ENCODE measurements at places on chromosomes 5 and 9.

GRCh38 chr5:107291866-107292265 lies 378.9 kb downstream of the EFNA5 start:
- DNase-seq, result no peak

DNA sequence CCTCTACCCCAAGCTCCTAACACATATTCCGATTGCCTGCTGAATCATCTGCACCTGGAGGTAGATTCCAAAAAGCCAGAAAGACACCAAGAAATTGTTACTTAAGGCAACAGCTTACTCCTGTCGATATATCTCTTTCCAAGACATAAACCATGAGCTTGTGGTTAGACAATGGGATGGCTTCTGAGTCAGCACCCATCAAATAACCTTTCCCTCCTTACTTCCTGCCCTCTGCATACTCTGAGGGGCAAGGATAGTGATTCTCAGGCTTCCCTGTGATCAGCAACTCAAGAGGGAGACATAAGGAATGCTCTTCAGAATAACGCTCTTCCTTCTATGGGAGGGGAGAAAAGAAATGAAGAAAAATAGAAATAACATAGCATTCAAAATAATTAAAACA lies 70.9 kb downstream of the TMEM215 start:
- no peak for DNase-seq

DNA sequence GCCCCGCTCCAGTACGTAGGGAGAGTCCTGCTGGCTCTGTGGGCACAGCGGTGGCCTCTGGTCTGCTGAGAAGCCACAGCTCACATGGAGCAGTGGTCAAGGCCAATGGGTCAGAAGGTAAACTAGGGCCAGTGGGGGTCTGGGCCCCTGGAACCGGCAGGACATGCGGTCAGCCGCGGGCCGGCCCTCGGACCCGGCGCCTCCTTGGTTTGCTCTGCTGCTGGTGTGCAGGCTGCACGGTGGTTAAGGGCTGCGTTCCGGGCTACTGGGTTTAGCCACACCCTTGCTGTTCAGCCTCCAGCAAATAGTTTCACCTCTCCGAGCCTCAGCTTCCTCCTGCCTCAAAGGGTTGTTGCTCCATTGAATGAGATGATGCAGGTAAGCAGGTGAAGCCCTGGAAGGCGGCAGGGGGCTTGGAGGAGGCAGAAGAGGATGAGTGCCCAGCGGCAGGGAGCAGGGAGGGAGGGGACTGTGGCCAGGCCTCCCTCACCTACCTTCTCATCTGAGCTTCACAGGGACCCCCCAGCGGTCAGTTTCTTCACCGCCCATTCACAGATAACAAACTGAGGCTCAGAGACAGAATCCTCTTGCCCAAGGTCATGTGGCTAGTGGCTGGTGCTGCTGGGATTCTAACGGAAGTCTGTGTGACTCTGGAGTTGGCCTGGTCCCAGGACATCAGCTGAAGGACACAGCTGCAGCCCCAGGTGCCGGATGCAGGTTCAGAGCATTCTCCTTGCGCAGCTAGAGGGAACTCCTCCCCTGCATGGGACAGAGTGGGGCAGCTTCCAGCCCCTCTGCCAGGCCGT lies 3.7 kb upstream of the COL5A1 start:
- no peak for DNase-seq

- no peak for DNase-seq
These were observed 169.3 kb upstream of the FSTL4 start for GRCh38 chr5:133781436-133782225.

DNA sequence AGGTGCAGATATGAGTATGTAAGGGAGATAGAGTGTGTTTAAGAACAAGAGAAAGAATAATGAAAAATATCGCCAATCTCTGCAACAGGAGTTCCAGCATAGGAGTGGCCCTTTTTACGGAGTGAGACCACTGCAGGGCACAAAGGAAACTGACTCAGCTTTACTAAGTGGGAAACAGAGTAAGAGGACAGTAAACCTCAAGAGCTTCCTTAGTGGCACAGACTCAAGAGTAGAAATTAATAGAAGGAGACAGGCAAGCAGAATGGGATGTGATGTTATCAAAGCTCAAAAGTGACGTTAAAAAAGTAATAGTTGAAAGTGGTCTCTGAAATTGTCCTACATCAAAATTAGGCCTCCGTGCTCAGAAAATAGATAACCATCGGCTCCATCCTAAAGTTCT lies 2.1 kb upstream of the SH3RF2 start:
- no peak for DNase-seq

DNA sequence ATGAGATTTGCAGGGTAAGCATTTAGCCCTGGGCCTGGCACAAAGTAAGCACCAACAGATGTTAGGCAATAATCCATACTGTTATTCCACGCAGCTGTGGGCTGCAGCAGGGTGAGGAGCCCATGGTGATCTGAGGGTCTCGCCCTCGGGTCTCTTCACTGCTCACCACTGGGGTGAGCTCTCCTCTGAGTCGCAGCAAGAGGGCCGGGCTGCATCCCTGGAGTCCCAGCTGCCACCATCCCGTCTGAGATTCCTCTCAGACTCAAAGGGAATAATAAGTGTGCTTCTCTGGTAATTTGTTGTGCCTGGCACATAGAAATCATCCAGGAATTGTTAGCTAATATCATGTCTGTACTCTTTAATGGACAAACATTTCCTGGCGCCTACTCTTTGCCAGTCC lies 6.9 kb downstream of the NKX2-5 start:
- DNase-seq, result no peak

GRCh38 chr9:116174347-116174746 lies 20.8 kb downstream of the PAPPA start:
- no peak for DNase-seq

GRCh38 chr5:79686799-79687198 lies 2.8 kb upstream of the CMYA5 start:
- no peak for DNase-seq

- peak; percentile 36 for DNase-seq
These were observed 16.2 kb downstream of the UHRF2 start for GRCh38 chr9:6428940-6429889.

DNA sequence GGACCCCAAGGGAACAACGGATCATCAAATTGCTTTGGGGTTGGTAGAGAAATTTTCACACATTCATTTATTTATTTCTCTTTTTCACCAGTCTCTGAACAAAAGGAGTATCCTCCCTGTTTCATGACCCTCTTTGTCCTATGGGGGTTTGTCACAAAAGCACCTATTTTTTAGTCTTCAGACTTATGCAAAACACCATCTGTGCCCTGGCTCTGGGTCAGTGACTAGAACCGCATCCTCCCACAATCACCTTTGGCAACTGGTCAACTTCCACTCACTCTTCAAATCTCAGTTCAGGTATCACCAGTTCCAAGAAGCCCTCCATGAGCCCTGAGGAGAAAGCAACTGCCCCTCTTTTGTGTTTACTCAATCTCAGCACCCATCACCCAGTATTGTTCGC lies 395.7 kb downstream of the CDK5RAP2 start:
- DNase-seq, result no peak

GRCh38 chr9:129145316-129145715 lies 32.7 kb downstream of the IER5L start:
- DNase-seq, result no peak

DNA sequence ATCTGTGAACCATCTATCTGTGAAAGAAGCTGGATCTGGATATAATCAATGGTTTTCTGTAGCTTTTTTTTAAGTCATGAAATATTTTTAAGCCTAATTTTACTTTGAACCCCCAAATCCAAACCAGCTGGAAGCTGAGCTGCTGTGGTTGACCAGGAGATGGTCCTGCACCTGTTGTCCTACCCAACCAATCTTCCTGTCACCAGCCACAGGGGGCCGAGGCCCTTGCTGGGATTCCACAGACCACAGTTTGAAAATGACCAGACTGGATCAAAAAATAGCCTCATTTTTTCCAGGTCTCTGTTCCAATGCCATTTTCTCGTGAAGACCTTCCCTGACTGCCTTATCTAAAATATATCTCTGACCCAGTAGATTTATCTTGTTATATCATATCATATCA lies 200.6 kb downstream of the SGCD start:
- DNase-seq, result no peak

DNA sequence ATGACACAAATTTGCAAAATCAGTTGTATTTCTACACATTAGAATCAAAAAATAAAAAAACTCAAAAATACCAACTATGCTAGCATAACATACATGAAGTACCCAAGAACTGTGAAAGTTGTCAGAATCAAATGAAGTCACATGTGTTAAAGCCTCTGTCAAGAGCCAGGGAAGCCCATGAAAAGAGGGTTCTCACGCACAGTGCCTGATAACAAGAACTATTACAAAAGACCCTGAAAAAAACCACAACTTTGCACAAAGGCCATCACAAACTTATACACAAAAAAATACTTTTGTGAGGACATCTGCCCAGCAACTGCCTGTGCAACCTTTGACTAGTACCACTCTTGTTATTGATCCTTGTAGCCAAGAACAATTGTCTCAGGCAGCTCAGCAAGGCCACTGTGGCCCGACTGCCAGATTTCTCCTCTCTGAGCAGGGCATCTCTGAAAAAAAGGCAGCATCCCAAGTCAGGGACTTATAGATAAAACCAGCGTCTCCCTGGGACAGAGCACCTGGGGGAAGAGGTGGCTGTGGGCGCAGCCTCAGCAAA lies 28.9 kb upstream of the HNRNPA0 start:
- no peak for DNase-seq

DNA sequence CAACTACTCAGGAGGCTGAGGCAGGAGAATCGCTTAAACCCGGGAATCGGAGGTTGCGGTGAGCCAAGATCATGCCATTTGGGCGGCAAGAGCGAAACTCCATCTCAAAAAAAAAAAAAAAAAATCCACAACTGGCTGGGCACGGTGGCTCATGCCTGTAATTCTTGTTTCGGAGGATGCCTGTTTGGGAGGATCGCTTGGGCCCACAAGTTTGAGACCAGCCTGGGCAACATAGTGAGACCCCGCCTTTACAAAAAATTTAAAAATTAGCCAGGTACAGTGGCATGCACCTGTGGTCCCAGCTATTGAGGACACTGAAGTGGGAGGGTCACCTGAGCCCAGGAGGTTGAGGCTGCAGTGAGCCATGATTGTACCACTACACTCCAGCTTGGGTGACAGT lies 1.9 kb upstream of the EIF4EBP3 start:
- no peak for DNase-seq

GRCh38 chr5:157212307-157212706 lies 31.7 kb downstream of the ITK start:
- no peak for DNase-seq

DNA sequence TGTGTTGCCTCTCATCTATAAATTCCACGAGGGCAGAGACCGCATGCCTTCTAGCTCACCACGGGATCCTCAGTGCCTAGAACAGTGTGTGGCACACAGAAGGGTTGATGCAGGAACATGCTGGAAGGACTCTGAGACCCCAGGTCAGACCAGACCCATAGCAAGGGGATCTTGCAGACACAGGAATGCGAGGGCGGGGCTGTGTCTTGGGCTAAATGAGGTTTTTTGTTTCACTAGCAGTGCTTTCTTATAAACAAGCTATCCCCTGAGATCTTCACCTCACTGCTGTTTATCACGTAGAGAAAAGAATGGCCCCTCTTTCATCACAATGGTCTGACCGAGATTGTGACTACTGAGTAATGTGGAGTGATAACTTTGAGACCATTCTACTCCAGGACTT lies 122.4 kb downstream of the IRX2 start:
- no peak for DNase-seq

DNA sequence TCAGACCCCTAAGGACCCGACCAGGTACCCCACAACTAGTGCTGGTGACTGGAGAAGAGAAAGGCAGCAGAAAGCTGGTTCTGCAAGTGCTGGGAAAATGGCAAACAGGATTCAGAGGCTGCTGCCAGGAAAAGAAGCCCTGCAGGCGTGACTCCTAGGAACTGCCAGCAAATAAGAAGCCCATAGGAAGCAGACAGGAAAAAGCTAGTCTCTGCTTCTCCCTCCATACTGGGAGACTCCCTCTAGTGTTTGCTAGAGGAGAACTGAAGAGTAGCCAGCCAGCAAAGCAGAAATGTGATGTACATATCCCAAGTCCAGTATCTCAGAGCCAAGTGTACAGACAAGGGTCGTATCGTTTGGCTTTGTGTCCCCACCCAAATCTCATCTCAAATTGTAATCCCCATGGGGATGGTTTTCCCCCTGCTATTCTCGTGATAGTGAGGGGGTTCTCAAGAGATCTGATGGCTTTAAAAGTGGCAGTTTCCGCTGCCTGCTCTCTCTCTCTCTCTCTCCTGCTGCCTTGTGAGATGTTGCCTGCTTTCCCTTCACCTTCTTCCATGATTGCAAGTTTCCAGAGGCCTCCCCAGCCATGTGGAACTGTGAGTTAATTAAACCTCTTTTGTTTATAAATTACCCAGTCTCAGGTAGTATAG lies 38.1 kb upstream of the TUSC1 start:
- DNase-seq, result no peak

DNA sequence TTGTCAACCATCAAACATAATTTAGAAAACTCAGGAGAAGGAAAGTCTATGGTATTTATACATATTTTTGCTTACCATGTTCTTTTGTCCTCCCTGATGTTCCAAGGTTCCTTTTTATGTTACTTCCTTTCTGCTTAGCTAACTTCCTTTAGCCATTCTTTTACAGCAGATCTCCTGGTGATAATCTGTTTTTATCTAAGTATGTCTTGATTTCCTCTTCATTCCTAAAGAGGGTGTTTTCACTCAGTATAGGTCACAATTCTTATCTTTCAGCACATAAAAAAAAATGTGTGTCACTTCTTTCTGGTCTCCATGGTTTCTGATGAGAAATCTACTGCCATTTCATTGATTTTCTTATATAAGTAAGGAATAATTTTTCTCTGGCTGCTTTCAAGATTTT lies 384.4 kb upstream of the PDE4D start:
- no peak for DNase-seq

DNA sequence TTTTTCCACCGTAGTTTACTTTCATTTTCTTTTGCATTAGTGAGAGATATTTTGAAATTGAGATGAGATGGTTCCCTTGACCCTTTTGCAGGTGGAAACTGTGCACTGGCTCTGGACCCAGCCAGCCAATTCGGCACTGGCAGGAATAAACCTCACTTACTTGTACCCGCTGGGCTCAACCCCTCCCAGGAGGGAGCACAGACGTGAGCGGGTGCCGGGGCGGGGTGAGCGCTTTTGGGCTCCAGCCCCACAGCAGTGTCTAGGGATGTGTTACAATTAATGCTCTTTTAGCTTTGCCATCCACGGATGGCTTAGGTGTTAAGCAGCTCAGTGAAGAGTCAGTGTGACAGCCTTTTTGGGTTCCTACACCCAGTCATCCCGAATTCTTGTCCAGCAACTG lies 766.1 kb upstream of the CHD1 start:
- DNase-seq, result no peak

DNA sequence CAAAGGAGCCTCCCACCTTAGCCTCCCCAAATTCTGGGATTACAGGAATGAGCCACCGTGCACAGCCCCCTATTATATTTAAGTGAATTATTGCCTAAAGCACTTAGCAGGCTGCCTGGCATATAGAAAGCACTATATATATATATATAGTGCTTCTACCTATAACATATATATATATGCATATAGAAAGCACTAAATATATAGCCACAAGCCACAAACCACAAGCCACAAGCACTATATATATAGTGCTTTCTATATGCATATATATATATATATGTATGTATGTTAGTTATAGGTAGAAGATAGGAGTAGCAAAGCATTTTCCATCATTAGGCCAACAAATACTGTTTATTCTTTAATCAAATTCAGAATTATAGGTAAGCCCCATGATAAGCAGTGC lies 185.8 kb downstream of the CWC27 start:
- no peak for DNase-seq

Measured in CD4-positive, alpha-beta T cell treated with Interleukin-2 at 100 ng/mL for 4 hours (primary cell).